ENCODE measurements at places on chromosomes 4 and X.

DNA sequence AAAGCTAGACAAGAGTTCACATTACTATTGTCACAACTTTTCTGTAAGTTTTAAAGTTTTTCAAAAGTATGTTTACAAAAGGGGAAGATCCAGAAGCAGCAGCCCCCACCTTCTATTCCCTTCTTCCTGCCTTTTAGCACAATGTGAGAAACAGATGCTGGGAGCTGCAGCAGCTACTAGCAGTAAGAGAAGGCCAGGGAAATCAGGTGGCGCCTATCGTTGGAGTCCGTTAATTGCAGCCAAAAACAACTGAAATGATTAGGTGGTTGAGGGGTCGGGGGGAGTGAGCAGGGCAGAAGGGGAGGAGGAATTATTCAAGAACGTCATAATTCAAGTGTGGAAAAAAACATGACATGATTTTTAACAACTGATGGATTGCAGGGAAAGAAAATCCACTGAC, 27.4 kb downstream of the FRYL start:
- no peak for DNase-seq

GRCh38 chrX:152958047-152958446, 35.9 kb downstream of the PNMA5 start:
- no peak for DNase-seq

DNA sequence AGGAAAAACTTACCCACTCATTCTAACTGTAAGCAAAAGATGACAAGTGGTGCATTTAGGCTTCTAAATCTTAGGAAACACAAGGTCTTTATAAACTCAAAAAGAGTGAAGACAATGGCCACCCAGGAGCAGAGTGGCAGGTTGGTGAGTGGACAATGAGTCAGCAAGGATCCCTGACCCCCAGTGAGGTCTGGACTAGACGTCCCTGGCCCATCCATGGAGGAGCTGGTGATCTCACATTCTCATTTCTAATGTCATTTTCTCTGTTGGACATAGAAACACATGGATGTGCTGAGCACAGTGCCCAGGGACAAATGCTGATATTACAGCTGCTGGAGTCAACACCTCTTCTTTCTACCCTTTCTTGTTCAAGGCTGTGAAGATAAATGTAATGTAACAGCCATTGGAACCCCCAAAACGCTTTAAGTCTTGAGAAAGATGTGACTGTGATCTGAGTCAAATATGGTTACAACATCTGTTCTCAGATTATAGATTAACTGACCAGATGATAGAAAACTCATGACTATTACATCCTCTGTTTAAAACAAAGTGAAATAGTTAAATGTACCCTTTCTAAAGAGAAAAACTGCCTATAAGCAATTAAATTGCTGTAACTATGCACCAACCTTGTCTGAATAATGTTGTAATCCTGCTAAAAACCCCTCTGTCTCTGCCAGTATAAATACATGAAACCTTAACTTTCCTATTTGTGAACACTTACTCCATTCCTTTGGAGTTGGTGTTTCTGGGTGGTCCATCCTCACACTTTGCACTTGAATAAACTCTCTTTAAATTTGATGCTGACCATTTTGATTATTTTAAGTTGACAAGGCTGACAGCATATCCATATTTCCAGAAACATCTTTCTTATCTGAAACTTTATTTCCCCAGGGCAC, 92.7 kb downstream of the USP46 start:
- no peak for DNase-seq

- no peak for DNase-seq
These were observed 1653.5 kb upstream of the AGA start for GRCh38 chr4:179095585-179096221.

DNA sequence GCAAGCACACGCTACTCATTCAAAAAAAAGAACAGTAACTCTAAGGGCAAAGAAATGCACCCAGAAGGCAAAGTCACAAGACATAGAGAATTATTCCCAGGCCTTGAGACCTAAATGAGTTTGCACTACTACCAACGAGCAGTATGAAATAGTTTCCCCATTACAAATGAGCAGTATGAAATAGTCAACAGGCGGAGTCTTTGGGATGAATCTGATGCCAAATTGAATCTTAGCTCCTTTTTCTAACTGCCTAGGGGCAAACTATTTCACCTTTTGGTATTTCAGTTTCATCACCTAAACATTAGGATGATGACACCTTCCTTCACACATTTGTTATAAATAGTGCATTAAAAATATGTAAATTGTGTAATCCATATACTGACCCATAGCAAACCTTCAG, 213.0 kb upstream of the FAT4 start:
- no peak for DNase-seq

- no peak for DNase-seq
These were observed 302.9 kb upstream of the GATB start for GRCh38 chr4:152063621-152064240.

GRCh38 chr4:101865501-101866062, 75.1 kb downstream of the BANK1 start:
- peak; percentile 11 for DNase-seq

- no peak for DNase-seq
These were observed 17.1 kb downstream of the DMD start for GRCh38 chrX:33194289-33194688.

GRCh38 chr4:177256950-177257349, 52.7 kb upstream of the NEIL3 start:
- no peak for DNase-seq

DNA sequence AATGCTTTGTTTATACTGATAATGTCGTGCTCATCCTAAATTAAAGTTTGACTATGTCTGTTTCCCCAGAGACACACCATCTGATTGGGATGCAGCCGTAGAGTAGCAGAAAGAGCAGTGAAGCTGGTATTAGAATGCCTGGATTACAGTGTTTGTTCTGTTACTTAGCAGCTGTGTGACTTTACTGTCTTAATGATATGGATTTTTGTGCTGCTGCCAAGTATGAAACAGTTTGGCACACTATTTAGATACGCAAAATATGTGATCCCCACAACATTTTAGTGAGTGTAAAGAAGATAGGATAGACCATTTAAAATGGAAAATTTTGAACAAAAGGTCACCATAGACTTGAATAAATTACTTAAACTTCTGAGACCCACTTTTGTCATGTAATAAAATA, 1.2 kb upstream of the CHIC1 start:
- DNase-seq: no peak

DNA sequence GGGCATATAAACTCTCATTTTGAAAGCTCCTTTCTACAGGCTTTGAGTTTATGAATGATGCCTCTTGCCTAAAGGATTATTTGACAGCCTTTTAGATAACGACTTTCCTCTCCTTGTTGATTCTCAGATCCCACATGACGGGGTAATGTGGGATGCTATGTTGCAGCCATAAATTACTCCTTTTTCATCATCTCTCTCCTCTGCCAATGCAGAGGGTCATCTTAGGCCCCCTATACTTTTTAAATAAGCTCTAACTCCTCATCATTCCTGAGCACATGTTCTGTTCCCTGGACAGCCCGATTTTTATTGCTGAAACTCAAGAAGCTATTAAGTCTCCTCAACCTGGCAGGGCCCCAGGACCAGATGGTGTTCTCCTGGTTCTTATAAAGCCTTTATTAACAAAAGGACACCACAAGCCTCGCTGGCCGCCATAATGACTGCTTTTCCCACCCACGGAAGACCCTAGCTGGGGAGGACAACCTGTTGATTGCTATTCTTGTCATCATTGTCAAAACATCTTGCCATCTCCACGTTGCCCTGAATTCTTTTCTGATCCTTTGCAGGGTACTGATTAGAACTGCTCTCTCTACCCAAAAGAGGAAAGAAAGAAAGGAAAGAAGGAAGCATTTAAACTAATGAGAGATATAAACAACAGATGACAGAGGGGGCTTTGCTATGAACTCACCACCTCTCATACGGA, 150.7 kb downstream of the DHX15 start:
- no peak for DNase-seq

- no peak for DNase-seq
These were observed 33.4 kb downstream of the FRG1 start for GRCh38 chr4:189974056-189974455.

- no peak for DNase-seq
These were observed 364.3 kb downstream of the FBXO8 start for GRCh38 chr4:173919196-173919595.

GRCh38 chr4:25862411-25863346, at the start of gene SEL1L3:
TSS of gene SEL1L3 (minus strand) at chr4:25862988. CDS start at chr4:25862836, 152 bp downstream.
- DNase-seq: no peak

- no peak for DNase-seq
These were observed 298.7 kb upstream of the EMCN start for GRCh38 chr4:100816436-100817045.

GRCh38 chrX:132214518-132214917, 4.7 kb downstream of the RAP2C start:
- DNase-seq: no peak

DNA sequence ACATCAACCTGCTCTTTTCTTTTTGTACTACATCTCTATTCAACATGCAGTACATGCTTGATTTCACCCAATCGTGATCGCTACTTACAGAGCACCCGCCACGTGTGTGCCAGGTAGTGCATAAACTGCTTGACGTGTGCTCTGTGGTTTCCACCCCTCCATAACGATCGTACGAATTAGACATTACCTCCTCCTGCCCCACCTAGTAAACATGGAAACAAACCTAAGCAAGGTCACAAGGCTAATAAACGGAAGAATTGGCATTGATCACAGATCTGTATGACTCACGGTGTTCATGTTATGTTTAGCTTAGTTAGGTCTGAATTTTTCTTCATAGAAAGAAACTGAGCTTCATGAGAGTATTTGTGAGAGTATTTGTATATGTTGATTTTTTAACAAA, 64.1 kb downstream of the STX18 start:
- no peak for DNase-seq

DNA sequence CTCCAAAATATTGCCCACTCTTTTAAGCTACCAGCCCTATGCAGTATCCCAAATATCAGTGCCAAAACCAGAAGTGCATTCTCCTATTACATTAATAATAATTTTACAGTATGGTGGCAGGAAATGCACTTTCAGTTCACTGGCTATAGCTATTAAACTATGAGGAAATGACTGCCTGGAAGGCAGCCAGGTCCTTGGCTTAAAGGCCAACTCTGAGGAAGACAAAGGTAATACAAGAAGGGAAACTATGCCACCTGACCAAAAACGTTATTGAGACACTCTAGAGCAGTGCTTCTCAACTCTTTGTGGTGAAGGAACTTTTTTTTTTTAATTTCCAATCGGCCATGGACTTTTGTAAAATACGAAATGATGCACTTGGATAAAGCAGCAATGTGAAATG, 133.6 kb upstream of the VAMP7 start:
- DNase-seq: no peak

GRCh38 chrX:121301356-121301755, 253.9 kb downstream of the GLUD2 start:
- DNase-seq: no peak

DNA sequence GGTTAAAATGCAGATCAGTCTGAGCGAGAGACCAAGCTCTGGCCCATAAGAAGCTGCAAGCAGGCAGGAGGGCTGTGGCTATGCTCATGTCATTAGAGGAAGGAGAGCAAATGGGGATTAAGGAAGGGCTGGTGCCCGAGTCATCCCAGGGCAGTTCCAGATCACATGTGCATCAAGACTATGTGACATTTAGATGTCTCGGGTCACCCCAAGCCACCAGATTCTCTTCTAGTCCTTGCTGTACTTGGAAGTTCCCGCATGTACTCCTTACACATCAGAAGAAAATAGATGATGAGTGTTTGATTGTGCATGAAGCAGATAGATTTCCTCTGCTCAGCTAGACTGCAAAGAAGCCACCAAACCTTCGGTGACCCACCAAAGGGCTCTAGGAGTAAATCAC, 42.1 kb upstream of the KLHL34 start:
- DNase-seq: no peak

- DNase-seq: no peak
These were observed 807 bp downstream of the PGRMC1 start for GRCh38 chrX:119236623-119237561.

GRCh38 chr4:1250921-1251772, 2.2 kb upstream of the CTBP1 start:
- DNase-seq: no peak

GRCh38 chr4:73729534-73730165, 10.7 kb upstream of the CXCL8 start:
- peak; percentile 60 for DNase-seq

DNA sequence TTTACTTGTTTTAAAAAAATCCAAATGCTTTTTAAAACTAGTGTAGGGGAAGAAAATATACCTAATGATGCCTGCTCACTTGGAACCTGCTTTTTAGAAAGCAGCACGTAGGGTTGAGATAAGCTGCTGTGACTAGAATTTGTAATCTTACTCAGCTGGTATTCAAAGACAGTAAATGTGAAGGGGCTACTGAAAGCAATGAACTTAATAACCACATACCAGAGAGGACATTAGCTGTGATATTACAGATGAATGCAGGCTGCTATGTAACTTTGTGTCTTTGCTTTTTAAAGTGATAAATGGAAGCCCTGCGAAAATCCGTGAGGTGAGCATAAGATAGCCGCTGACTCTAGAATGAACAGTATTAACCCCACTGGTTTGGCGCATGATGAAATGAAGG, 124.1 kb downstream of the TRIML1 start:
- DNase-seq: no peak

GRCh38 chrX:100976211-100976610, 6.7 kb downstream of the ARL13A start:
- DNase-seq: no peak

GRCh38 chr4:57064811-57065711, 45.1 kb downstream of the IGFBP7 start:
- DNase-seq: peak; percentile 69

DNA sequence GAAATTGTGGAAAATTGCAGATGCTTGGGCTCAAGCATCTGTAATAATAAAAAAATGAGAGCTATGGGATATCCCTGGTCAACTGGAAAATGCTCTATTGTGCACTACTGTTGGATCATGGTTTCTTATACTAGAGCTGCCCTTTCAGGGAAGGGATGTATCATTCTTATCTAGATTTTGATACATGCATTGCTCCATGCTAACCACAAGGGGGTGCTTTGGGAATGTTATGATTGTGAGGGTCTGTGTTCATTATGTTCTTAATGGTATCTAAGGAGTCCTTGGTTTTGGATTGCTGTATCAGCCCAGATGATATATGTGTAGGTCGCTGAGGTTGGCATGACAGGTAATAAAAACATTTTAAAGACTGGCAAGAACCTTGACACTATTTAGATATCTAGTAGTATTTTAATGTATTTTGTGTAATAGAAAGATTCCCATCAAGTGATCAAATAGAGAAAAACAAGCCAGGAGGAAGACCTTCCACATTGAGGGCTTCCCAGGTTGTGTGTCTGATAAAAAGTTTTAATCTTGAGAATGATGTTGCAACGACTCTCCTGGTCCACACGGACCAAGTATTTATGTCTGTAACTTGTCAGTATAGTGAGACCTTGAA, 49.2 kb upstream of the TLR2 start:
- no peak for DNase-seq

- DNase-seq: peak; percentile 44
These were observed 135.3 kb upstream of the MID1 start for GRCh38 chrX:10755439-10756334.

DNA sequence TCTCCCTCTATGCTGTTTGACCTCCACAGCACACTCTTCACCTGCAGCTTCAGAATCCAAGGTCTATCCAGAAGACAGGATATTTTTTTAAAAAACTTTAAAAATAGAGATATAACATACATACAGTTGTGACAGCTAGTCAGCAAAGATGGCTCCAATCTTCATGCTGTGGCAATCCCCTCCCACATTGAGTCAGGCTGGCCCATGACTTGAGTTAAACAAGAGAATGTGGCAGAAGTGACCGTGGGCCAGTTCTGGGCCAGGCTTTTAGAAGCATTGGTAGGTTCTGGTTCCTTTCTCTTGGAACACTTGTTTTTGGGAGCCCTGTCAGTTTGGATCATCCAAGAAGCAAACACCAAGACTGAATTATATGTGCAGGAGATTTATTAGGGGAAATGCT, 36.1 kb upstream of the REPS2 start:
- DNase-seq: no peak

GRCh38 chrX:104282166-104282725, 27.5 kb upstream of the ESX1 start:
- no peak for DNase-seq
